ENCODE measurements at places on chromosomes 11 and 22. TPM values are rescaled to one million over a fixed set of nuclear protein-coding genes. Genes with fewer than 3 reads are reported as not detected.
A peak's percentile ranks its signal among the peaks of the same experiment; 100 is the strongest.

GRCh38 chr11:102320679-102321078 lies 3.4 kb downstream of the BIRC3 start:
- no peaks in the 10 kb centered on the region for H3K36me3 ChIP-seq
- no peak overlapping the region for H3K4me3 ChIP-seq
- DNase-seq, result no peak

DNA sequence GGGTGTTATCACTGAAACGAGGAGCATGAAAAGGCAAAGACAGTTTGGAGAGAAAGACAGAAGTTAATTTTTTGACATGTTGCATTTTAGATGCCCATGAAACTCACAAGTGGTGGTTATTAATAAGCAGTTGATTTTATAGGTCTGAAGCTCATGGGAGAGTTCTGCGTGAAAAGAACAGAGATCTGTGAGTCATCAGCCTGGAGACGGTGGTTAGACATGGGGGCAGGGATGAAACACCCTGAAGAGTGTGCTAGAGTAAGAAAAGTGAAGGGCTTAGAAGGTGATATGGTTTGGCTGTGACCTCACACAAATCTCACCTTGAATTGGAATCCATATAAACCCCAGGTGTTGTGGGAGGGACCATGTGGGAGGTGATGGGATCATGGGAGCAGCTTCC lies 289.1 kb upstream of the ISX start:
- no peak overlapping the region for H3K4me3 ChIP-seq
- no peaks in the 10 kb centered on the region for H3K27me3 ChIP-seq
- no peak for DNase-seq
- no peaks in the 10 kb centered on the region for H3K36me3 ChIP-seq
- H3K4me1 ChIP-seq, result no peaks in the 10 kb centered on the region

GRCh38 chr11:70510106-70510505 lies 111.8 kb downstream of the CTTN start:
- H3K36me3 ChIP-seq, result no peaks in the 10 kb centered on the region
- no peak overlapping the region for H3K4me3 ChIP-seq
- DNase-seq, result no peak
- no peaks in the 10 kb centered on the region for H3K27me3 ChIP-seq
- H3K4me1 ChIP-seq, result no peaks in the 10 kb centered on the region
- H3K27ac ChIP-seq, result no peak overlapping the region

DNA sequence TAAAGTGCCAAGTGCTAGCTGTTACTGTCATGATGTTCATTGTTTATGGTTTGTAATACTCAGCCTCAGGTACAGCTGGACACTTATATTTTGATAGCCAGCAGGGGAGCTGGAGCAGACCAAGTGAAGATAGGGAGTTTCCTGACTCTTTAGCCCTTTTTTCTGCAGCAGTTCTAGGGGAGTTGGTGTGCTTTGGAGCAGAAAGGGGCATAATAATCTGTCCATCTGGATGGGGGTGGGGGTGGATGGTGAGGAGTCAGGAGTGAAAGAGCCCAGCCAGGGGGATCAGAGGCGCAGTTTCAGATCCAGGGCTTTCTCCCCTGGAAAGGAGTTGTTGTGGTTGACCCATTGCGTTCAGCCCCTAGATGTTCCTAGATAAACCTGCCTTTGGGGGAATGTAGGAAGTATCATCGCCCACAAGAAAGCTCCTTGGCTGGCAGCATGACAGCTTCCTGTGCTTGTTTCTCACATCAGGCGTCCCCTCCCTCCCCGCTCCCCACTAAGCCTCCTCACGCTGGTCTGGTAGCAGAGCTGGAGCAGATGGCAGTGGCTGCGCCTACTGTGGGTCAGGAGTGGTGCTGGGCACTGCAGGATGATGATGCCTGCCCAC lies 41.9 kb downstream of the MED15 start:
- H3K4me3 ChIP-seq, result no peak overlapping the region
- H3K27ac ChIP-seq, result no peak overlapping the region
- DNase-seq, result no peak
- H3K36me3 ChIP-seq, result peaks cover 39% of the 10 kb centered on the region
- peaks cover 15% of the 10 kb centered on the region for H3K4me1 ChIP-seq

GRCh38 chr11:58926695-58927094 lies 12.6 kb upstream of the GLYATL1 start:
- peaks cover 67% of the 10 kb centered on the region for H3K4me1 ChIP-seq
- peak overlapping the region; percentile 73 for H3K27ac ChIP-seq
- no peaks in the 10 kb centered on the region for H3K27me3 ChIP-seq
- H3K36me3 ChIP-seq, result no peaks in the 10 kb centered on the region

- H3K4me1 ChIP-seq, result peaks cover 17% of the 10 kb centered on the region
- no peak for DNase-seq
- H3K4me3 ChIP-seq, result no peak overlapping the region
- H3K27ac ChIP-seq, result no peak overlapping the region
These were observed 11.5 kb downstream of the CBX6 start for GRCh38 chr22:38860283-38861169.

- no peak overlapping the region for H3K4me3 ChIP-seq
- H3K27ac ChIP-seq, result no peak overlapping the region
- peak; percentile 80 for DNase-seq
- H3K36me3 ChIP-seq, result peaks cover 16% of the 10 kb centered on the region
These were observed 39.5 kb downstream of the TP53I11 start for GRCh38 chr11:44911029-44911814.

DNA sequence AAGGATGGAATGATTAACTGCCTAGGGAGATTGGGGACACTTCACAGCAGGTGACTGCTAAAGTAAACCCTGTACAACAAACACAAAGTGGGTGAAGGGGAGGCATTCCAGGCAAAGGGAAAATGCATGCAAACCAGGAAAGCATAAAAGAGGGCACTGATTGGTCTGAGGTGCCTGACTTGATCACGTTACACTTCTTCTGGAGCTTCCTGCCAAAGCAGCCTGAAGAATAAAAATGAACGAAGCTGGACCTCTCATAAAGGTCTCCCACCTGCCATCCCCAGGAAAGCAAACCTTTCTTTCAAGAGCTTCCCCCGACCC lies 46.7 kb upstream of the SCUBE2 start:
- H3K36me3 ChIP-seq, result peaks cover 24% of the 10 kb centered on the region
- DNase-seq, result no peak
- H3K27ac ChIP-seq, result no peak overlapping the region
- no peaks in the 10 kb centered on the region for H3K4me1 ChIP-seq

GRCh38 chr11:17793642-17794170 lies 59.1 kb downstream of the KCNC1 start:
- H3K4me3 ChIP-seq, result no peak overlapping the region
- H3K36me3 ChIP-seq, result no peaks in the 10 kb centered on the region
- H3K27ac ChIP-seq, result no peak overlapping the region
- no peaks in the 10 kb centered on the region for H3K4me1 ChIP-seq
- no peaks in the 10 kb centered on the region for H3K27me3 ChIP-seq
- DNase-seq, result no peak

DNA sequence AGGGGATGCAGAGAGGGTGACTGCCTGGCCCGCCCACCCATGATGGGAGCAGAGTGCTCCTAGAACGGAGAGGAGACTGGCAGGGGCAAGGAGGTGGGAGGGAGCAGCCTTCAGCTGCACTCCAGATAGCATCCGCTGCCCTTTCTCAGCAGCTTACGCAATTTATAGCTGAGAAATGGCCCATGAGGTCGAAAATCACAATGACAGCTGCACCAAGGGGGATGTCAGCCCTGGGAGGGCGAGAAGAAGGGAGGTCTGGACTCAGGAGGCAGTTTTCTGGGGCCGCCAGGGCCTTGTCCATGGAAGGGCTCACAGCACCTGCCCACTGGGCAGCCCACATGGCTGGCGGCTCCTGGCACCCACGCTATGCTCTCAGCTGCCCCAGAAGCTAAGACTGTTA lies 17.6 kb upstream of the MOB2 start:
- no peak overlapping the region for H3K27ac ChIP-seq
- no peak overlapping the region for H3K4me3 ChIP-seq
- DNase-seq, result no peak
- H3K4me1 ChIP-seq, result peaks cover 8% of the 10 kb centered on the region

DNA sequence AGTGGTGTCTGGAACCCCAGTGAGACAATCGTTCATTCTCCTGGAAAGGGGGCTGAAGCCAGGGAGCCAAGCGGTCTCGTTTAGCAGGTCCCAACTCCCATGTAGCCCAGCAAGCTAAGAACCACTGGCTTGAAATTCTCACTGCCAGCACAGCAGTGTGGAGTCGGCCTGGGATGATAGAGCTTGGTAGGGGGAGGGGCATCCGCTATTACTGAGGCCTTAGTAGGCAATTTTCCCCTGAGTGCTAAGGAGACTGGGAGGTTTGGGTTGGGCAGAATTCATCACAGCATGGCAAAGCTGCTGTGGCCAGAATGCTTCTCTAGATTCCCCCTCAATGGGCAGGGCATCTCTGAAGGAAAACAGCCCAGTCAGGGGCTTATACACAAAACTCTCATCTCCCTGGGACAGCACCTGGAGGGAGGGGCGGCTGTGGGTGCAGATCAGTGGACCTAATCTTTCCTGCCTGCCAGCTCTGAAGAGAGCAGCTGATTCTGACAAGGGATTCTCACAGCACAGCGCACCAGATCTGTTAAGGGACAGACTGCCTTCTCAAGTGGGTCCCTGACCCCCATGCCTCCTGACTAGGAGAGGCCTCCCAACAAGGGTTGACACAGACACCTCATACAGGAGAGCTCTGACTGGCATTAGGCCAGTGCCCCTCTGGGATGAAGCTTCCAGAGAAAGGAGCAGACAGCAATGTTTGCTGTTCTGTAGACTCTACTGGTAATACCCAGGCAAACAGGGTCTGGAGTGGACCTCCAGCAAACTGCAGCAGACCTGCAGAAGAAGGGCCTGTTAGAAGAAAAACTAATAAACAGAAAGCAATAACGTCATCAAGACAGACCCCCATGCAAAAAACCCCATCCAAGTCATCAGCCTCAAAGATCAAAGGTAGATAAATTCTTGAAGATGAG lies 14.8 kb downstream of the OR52M1 start:
- no peak overlapping the region for H3K27ac ChIP-seq
- no peak for DNase-seq
- H3K27me3 ChIP-seq, result no peaks in the 10 kb centered on the region
- H3K36me3 ChIP-seq, result no peaks in the 10 kb centered on the region
- H3K4me1 ChIP-seq, result peaks cover 11% of the 10 kb centered on the region

DNA sequence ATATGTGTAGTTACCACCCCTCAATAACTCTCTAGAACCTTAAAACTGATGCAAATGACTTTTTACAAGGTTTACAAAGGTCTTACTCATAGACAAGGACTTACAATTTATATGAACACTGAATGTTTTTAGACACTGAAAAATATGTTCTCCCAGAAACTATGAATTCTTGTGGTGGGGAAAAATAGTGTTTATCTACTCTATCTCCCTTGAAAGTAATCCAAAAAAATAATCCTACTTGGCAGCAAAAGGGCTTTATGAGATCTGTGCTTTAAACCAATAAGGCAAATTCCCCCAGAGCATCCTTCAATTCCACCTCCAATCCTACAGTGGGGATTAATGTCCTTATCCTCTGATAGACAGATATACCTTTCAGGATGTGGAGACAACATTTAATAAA lies 1984.1 kb upstream of the RAG2 start:
- no peak overlapping the region for H3K27ac ChIP-seq
- no peak for DNase-seq
- H3K4me3 ChIP-seq, result no peak overlapping the region

DNA sequence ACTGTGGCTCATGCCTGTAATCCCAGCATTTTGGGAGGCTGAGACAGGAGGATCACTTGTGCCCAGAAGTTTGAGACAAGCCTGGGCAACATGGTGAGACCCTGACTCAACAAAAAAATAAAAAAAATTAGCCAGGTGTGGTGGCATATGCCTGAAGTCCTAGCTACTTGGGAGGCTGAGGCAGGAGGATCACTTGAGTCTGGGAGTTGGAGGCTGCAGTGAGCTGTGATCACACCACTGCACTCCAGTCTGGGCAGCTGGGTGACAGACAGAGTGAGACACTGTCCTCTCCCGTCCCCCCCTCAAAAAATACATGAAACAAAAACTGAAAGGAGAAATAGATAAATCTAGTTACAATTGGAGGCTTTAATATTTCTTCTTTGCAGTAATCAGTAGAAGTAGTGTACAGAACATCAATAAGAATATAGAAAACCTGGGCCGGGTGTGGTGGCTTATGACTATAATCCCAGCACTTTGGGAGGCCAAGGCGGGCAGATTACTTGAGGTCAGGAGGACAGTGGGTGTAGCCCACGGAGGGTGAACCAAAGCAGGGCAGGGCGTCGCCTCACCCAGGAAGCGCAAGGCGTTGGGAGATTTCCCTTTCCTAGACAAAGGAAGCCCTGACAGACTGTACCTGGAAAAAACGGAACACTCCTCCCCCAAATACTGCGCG lies 19.6 kb upstream of the DLAT start:
- no peaks in the 10 kb centered on the region for H3K4me1 ChIP-seq
- DNase-seq, result no peak
- H3K27ac ChIP-seq, result no peak overlapping the region
- H3K27me3 ChIP-seq, result no peaks in the 10 kb centered on the region

DNA sequence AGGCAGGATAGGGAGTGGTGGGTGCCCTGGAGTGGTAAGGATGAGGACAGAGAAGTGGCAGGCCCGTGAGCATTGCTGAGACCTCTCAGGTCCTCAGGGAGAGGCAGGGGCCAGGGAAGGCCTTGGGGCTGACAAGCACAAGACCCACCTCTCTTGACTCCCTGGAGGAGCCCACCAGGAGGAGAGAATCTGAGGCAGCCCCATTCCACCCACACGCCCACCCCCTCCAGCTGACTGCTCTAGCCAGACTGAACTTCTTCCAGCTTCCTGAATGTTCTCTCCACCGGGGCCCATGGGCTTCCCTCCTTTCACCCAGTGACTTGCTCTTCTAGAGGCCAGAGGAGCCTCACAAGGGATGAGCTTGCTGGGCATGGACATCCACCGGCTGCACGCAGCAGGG lies 1403.0 kb downstream of the BRD1 start:
- no peaks in the 10 kb centered on the region for H3K4me1 ChIP-seq
- no peaks in the 10 kb centered on the region for H3K36me3 ChIP-seq

GRCh38 chr11:68275721-68276507 lies 4.1 kb upstream of the C11orf24 start:
- no peak overlapping the region for H3K27ac ChIP-seq
- DNase-seq, result no peak
- H3K36me3 ChIP-seq, result no peaks in the 10 kb centered on the region
- H3K4me3 ChIP-seq, result no peak overlapping the region
- H3K27me3 ChIP-seq, result no peaks in the 10 kb centered on the region

Gene RFPL1
- polyA plus RNA-seq, result 0.37 TPM

Gene MMP12
- 0.66 TPM for polyA plus RNA-seq

Gene SAA4
- polyA plus RNA-seq, result not detected

Gene TIGD3
- 2.1 TPM for polyA plus RNA-seq

Gene ST14
- 164 TPM for polyA plus RNA-seq

Gene ARL2
- 83.3 TPM for polyA plus RNA-seq

Gene LIF
- polyA plus RNA-seq, result 27.6 TPM

Gene CTSF
- polyA plus RNA-seq, result 11.9 TPM

Gene KCNQ1
- 19.5 TPM for polyA plus RNA-seq

Gene KCTD14
- polyA plus RNA-seq, result 3.1 TPM
